ENCODE measurements at places on chromosomes 3 and 15. TPM values are rescaled to one million over a fixed set of nuclear protein-coding genes. Genes with fewer than 3 reads are reported as not detected.

- H3K27ac ChIP-seq: no peak overlapping the region
- no peaks in the 10 kb centered on the region for H3K36me3 ChIP-seq
- H3K4me3 ChIP-seq: no peak overlapping the region
- no peaks in the 10 kb centered on the region for H3K4me1 ChIP-seq
- H3K27me3 ChIP-seq: no peaks in the 10 kb centered on the region
- no peak for DNase-seq
Observed at GRCh38 chr3:191260431-191261303, 61.6 kb downstream of the OSTN start.

DNA sequence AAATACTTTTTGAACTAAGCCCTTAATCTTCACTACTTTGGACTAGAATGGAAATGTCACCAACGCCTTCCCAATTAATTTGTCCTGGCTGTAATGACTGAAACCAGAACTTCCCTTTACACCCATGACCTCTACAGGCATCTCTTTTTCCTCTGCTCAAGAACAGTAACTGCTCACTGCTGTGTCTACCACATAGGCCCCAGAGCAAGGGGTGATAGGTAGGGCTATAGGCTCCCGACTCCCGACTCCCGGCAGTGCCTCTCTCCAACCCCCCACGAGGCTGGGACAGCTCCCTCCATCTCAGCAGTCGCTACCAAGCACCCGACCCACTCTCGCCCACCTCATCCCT is 384 bp upstream of the LEKR1 start:
- H3K36me3 ChIP-seq: no peaks in the 10 kb centered on the region
- H3K27ac ChIP-seq: peak overlapping the region; percentile 100
- no peaks in the 10 kb centered on the region for H3K27me3 ChIP-seq
- H3K4me3 ChIP-seq: peak overlapping the region; percentile 63
- DNase-seq: no peak
- H3K4me1 ChIP-seq: peaks cover 26% of the 10 kb centered on the region

DNA sequence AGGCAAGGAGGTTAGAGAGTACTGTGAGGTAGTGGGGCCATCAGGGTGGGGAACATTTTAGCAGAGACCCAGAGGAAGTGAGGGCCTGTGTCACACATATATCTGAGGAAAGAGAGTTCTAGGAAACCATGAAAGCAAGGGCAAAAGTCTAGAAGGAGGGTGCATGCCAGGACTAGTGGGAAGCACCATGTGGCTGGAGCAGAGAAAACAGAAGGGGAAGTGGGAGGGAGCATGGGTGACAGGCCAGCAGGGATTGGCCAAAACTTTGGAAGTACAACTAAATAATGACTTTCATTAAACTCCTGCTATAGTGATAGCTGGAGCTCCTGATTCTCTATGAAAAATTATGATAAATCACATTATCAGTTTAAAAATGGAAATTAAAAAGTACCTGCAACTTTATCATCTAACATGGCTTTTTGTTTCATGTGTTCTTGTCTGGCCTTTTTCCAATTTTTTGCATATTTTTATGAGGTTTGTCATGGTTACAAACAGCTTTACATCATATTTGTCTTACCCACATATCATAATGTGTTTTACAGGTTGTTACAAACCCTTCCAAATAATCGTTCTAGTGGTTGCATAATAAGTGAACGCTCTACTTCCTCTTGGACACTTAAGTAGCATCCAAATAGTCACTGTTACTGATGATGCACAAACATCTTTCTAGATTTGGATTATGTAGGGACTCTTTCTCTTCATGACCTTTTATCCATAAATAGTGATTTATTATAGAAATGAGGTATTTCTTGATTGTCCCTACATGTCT is 168.3 kb downstream of the NEK10 start:
- no peak overlapping the region for H3K27ac ChIP-seq
- no peaks in the 10 kb centered on the region for H3K36me3 ChIP-seq
- no peaks in the 10 kb centered on the region for H3K27me3 ChIP-seq
- H3K4me1 ChIP-seq: no peaks in the 10 kb centered on the region
- no peak overlapping the region for H3K4me3 ChIP-seq

DNA sequence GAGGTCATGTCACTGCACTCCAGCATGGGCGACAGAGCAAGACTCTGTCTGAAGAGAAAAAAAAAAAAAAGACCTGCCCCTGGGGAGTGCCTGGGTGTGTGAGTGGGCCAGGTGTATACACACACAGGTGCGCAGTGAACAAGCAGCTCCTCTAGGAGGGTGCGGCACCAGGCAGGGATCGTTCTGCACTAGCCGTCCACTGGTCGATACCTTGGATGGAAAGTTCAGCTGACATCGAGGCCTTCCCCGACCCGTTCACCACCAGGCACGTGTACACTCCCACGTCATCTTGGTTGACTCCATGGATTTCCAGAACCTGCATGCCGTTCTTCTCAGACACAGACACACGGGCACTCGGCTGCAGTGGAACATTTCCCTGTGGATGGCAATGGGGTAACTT is 147.0 kb downstream of the MYLK start:
- DNase-seq: no peak
- H3K4me1 ChIP-seq: peaks cover 30% of the 10 kb centered on the region
- no peaks in the 10 kb centered on the region for H3K36me3 ChIP-seq
- H3K27ac ChIP-seq: no peak overlapping the region
- no peaks in the 10 kb centered on the region for H3K27me3 ChIP-seq
- no peak overlapping the region for H3K4me3 ChIP-seq

GRCh38 chr3:143109861-143110260 is 9.7 kb upstream of the CHST2 start:
- H3K27ac ChIP-seq: no peak overlapping the region
- H3K4me1 ChIP-seq: no peaks in the 10 kb centered on the region
- H3K36me3 ChIP-seq: no peaks in the 10 kb centered on the region
- H3K27me3 ChIP-seq: peaks cover 8% of the 10 kb centered on the region
- no peak for DNase-seq

DNA sequence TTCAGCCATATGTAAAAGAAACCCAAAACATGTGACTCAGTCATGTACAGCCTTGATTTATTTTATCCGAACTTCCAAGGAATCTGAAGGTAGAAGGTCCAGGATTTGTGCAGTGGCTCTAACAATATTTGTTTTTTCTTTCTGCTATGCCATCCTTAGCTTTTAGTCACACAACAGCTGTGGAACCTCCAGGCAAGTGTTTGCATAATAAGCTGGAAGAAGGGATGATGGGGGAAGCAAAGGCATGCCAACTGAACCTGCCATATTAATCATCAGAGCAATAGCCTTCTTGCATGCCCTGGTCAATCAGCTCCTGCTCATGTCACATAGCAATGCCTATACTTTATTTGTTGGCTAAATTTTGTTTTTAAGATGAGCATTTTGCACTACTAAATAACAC is 444.7 kb upstream of the ARPP21 start:
- H3K4me3 ChIP-seq: no peak overlapping the region
- no peak for DNase-seq
- H3K4me1 ChIP-seq: no peaks in the 10 kb centered on the region
- H3K27me3 ChIP-seq: no peaks in the 10 kb centered on the region

- H3K27me3 ChIP-seq: no peaks in the 10 kb centered on the region
- peaks cover 43% of the 10 kb centered on the region for H3K4me1 ChIP-seq
- H3K4me3 ChIP-seq: no peak overlapping the region
- peak overlapping the region; percentile 98 for H3K27ac ChIP-seq
Observed at GRCh38 chr3:153137626-153138025, 24.4 kb upstream of the RAP2B start.

DNA sequence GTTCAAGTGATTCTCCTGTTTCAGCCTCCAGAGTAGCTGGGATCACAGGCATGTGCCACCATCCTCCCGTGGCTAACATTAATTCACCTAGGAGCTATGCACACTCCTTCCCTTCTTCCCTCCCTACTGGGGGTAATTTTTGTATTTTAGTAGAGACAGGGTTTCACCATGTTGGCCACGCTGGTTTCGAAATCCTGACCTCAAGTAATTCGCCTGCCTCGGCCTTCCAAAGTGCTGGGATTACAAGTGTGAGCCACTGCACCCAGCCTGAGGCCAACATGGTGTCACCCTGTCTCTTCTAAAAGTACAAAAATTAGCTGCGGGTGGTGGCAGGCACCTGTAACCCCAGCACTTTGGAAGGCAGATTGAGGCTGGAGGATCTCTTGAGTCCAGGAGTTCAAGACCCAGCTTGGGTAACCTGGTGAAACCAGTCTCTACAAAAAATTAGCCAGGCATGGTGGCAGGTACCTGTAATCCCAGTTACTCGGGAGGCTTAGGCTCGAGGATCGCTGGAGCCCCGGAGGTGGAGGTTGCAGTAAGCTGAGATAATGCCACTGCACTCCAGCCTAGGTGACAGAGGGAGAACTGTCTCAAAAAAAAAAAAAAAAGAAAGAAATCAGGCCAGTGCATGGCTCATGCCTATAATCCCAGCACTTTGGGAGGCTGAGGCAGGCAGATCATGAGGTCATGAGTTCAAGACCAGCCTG is 6.1 kb downstream of the RNU5B-1 start:
- no peaks in the 10 kb centered on the region for H3K36me3 ChIP-seq
- H3K4me1 ChIP-seq: no peaks in the 10 kb centered on the region
- no peaks in the 10 kb centered on the region for H3K27me3 ChIP-seq
- H3K27ac ChIP-seq: no peak overlapping the region
- DNase-seq: no peak

GRCh38 chr3:25448750-25449692 is 21.0 kb downstream of the RARB start:
- no peaks in the 10 kb centered on the region for H3K36me3 ChIP-seq
- H3K4me1 ChIP-seq: peaks cover 6% of the 10 kb centered on the region
- peak; percentile 60 for DNase-seq
- H3K4me3 ChIP-seq: no peak overlapping the region

GRCh38 chr3:126329927-126330725 is 27.1 kb downstream of the KLF15 start:
- no peak overlapping the region for H3K27ac ChIP-seq
- no peak overlapping the region for H3K4me3 ChIP-seq
- no peaks in the 10 kb centered on the region for H3K36me3 ChIP-seq
- no peaks in the 10 kb centered on the region for H3K4me1 ChIP-seq
- H3K27me3 ChIP-seq: peaks cover 42% of the 10 kb centered on the region
- no peak for DNase-seq

Gene ADGRG7
- total RNA-seq: not detected

Gene UQCRC1
- 255 TPM for total RNA-seq

Gene CHRD
- total RNA-seq: not detected

Gene AVEN
- 11.3 TPM for total RNA-seq

Gene MESP1
- 17.8 TPM for total RNA-seq

All from PC-9 (cell line).